ENCODE measurements at places on chromosomes 2 and 18.

DNA sequence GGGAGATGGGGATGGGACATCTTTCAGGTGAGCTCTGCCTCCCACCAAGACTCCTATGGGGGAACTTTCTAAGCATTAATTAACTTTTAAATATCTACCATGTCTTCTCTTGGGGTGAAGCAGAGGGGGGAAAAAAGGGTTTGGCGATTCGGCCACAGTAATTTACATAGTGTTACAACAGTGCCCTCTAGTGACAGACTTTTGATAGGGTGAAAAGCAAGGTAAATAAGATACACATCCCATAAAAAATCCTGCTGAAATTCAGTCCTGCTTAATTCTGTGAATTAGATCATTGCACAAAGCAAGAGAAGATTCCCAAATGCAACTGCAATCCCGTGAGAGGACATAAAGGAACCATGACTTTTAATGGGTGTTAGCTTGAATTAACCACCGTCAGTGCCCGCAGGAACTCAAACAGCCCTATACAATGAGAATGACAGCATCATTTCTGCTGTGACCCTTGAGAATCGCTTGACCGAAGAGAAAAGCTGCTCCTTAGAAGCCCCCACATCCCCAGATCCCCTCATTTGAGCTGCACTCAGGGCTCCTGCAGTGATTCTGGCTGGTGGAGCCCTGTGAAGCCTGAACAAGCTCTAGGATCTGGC is 32.8 kb downstream of the FAM124B start:
- DNase-seq: no peak

DNA sequence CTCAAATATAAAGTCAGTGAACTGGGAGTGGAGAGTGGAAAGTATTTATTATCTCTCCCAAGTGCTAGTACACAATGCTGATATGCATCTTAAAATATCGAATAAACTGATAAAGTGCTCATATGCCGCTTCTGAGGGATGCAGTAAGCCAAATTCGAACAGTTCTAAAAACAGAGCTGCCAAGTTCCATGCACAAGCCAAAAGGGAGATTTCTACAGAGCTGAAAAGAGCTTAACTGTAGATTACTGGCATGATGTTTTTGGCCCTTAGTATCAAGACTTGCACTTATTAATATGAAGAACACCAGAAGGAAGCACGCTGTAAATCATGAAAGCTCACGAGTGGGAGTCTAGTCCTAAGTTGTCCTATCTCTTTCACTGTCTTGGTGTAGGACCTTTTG is 7.9 kb downstream of the TMEFF2 start:
- DNase-seq: no peak

GRCh38 chr2:13616616-13617015 is 899.9 kb downstream of the TRIB2 start:
- no peak for DNase-seq

DNA sequence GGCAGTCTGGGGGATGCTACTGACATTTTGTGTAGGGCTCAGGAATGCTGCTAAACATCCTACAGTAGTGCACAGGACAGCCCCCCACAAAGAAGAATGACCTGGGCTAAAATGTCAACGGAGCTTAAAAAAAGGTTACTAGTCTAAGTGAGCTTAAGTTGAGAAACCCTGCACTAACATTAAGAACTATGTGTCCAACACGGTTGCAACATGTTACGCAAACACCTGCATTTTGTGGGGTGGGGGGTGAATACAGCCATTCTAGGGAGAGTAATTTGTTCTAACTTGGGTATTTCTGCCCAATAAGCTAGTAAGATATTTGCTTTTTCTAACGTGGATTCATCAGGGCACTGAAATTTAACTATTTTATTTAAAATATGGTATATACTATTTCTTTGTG is 57.9 kb downstream of the SLC8A1 start:
- no peak for DNase-seq

- no peak for DNase-seq
Measured at GRCh38 chr2:10078704-10079265, 1.4 kb downstream of the CYS1 start.

GRCh38 chr2:26324903-26325302 is 21.0 kb upstream of the SELENOI start:
- no peak for DNase-seq

GRCh38 chr2:52383541-52383940 is 1351.6 kb upstream of the NRXN1 start:
- no peak for DNase-seq

DNA sequence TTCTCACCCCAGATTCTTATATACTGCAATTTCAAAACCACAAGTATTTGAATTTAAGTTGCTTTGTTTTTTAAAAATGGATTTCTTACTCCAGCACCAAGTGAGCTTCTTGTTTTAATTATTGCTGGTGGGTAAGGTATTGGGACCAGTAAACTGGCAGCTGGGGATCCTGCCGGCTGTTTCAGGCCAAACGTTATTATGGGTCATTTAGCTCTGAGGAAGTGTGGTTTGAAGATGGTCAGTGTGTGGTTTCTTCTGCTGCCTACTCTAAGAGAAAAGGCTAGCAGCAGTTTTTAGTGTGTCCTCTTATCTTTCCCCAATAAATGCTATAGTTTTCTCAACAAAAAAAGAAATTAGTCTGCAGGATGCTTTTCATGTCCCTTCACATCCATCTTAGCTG is 30.6 kb downstream of the CFAP221 start:
- DNase-seq: no peak

DNA sequence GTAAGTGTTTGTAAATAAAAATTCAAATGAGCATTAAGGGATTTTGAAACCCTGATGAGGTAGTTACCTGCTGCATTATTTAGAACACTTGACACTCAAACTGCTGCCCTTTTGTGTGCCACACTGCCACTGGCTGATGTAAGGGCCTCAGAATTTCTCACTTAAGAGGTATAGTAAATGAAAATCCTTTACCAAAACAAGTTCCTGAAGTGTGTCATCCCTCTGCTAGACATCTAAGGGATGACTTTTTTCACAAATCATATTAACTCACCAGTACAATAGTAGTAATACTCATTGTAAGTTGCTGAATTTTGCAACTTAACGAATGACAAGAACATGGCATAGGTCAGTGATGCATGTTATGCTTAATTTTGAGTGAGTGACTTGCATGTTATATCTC is 274.9 kb upstream of the UBE2E3 start:
- DNase-seq: no peak

DNA sequence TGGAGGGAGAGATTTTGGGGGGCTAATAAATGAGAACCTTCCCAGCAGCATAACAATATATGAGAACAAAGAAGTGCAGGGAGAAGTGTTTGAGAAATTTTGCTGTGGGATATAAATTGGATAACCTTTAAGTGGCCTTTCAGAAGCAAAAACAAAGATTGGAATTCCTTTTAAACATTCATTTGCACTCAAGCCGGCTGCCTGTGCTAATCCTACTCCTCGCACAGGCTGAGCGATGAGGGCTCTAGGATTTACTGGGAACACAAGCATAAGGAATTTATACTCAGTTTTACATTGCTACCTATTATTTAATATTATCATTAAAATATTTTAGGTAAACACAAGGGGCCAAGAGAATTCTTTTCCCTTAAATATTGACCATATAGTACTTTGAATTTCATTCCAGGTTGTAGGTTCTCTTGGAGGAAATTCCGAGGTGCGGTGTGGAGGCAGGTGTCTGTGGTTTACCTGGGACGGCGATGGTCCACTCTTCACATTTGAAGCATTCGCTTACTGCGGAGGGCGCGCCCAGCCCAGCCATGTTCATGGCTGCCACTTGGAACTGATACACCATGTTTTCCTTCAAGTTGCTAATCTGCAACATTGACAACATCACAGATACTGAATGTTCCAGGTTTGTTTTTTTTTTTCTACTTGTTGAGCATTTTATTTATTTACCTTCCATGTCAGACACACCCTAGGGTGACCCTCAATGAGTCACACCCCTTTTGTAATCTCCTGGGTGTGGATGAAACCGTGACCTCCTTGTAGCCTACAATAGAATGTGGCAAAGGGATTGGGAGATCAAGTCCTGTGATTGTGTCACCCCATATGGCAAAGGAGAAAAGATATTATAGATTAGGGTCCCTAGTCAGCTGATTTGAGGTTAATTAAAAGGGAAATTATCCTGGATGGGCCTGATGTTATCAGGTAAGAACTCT is 100.1 kb downstream of the MYOM1 start:
- no peak for DNase-seq

GRCh38 chr18:3747176-3747973 is 297.4 kb downstream of the TGIF1 start:
- DNase-seq: no peak

DNA sequence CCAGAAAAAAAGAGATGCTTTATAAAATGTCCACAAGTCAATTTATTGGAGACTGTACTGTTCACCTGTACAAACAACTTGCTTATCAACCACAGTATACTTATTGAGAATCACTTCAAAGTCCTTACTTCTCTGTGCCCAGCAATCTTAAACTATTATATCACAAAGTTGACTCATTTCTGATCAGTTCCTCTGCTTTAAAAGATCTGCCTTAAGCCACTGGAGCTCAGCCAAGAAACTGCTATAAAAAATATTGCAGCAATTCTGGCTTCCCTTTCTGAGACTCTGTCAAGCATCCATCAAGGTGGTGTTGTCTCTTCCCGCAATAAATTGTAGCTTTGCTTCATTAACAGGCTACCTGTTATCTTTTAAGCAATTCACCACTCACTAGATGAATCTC is 375.2 kb upstream of the SPHKAP start:
- no peak for DNase-seq

GRCh38 chr2:221637851-221638250 is 65.7 kb upstream of the EPHA4 start:
- DNase-seq: no peak

GRCh38 chr2:18373664-18374063 is 186.8 kb downstream of the RDH14 start:
- no peak for DNase-seq

DNA sequence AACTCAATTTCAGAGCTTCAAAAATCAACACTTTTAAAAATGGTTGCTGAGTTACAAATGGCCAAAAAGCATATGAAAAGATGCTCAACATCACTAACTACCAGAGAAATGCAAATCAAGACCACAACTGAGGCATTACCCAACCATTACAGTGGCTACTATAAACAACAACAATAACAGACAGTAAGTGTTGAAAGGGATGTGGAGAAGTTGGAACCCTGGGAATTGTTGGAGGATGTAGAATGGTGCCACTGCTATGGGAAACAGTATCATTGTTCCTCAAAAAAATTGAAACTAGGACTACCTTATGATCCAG is 173.3 kb upstream of the SPRED2 start:
- no peak for DNase-seq

GRCh38 chr18:2513616-2514015 is 57.7 kb downstream of the METTL4 start:
- DNase-seq: no peak

DNA sequence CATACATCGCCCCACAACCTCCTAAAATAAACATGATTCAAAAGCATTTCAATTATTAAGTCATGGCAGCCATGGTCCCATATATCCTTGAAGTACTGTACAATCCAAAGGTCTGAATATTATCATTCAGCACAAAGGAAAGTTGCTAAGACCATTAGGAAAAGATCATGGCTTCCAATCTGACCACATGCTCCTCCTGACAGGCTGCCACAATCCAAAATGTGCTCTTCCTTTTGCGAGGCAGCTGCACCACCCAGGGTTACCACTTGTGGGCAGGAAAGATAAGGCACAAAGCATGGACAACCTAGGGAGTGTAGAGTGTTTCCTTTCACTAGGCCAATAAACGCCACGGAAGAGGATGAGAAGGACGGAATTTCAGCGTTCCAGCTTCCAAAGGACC is 5.4 kb downstream of the BOLA3 start:
- DNase-seq: no peak

DNA sequence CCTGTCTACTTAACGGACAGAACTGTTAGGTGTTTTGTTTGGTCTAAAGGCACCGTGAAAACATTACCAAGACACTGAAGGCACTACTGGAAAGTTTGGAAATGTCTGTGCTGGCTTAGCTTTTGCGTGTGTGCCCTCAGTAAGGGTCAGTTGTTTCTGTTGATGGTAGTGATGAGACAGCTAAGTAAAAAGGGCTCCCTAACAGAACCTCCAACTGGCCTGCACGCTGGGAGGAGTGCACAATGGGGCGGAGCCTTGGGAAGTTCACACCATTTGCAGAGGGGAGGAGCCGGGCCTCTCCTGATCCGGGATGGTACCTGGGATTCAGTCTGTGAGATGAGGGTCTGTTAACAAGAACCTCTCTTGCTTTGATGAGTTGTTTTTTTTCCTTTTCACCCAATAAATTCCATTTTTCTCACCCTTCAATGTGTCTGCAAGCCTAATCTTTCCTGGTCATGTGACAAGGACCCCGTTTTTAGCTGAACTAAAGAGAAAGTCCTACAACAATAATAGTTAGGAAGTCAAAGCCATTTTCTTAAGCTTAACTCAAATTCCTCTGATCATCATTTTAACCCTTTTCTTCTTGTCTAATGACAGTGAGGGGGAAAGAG is 368.7 kb downstream of the PARD3B start:
- no peak for DNase-seq

GRCh38 chr2:117693154-117693553 is 121.3 kb upstream of the DDX18 start:
- DNase-seq: no peak

DNA sequence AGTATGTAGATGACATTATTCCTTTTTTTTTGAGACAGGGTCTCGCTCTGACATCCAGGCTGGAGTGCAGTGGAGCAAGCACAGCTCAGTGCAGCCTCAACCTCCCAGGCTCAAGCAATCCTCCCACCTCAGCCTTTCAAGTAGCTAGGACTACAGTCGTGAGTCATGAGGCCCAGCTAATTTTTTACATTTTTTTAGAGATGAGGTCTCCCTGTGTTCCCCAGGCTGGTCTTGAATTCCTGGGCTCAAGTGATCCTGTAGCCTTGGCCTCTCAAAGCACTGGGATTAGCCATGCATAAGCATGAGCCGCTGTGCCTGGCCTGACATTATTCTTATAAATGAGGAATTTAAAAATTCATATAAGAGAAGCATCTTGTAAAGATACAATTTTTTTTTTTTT is 86.9 kb downstream of the FAM117B start:
- no peak for DNase-seq

GRCh38 chr2:239953418-239954061 is 71.6 kb downstream of the NDUFA10 start:
- no peak for DNase-seq

DNA sequence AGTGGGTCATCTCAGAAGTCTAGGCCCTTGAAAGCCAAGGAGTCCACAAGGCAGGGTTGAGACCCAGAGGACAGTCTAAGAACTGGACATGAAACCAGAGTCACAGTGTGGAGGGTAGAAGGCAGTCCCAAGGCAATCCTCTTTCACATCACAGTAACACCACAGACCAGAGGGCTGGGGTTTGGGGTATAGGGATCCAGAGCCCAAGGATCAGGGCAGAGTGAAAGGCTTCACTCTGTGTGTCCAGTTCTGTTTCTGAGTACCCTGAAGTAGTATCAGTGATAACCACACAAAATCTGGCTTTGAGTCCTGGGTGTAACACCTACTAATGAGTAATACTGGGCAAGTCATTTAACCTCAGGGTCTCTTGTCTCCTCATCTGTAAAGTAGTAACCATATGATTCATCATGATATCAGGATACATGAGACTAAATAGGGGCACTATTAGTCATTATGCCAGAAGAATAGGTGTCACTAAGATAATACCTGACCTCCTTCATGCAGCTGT is 91.0 kb downstream of the ICA1L start:
- no peak for DNase-seq
